ENCODE measurements at places on chromosomes 12 and 14. TPM values are rescaled to one million over a fixed set of nuclear protein-coding genes. Genes with fewer than 3 reads are reported as not detected.

- DNase-seq: no peak
Observed at GRCh38 chr12:95083471-95083870, 10.1 kb upstream of the NR2C1 start.

- no peak for DNase-seq
Observed at GRCh38 chr14:81125536-81125935, 95.2 kb downstream of the GTF2A1 start.

DNA sequence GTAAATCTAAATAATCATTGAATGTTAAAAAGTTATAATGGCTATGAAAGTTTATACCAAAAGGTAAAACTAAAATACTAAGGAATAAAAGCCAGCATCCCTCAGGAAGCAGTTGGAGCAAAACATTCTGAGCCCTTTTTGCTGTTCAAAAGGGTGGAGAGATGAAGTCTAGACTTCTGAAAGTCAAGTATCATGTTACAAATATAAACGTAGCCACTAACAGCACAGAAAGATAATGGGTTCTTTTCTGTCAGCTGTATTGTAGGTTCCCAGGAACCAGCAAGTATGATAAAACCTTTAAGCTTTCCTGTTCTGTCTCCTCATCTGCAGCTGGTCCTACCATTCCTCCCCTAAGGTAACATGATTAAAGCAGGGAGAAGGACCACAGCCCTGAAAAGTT, 16.4 kb upstream of the PLD4 start:
- peak; percentile 18 for DNase-seq

Gene PPP4R4
- total RNA-seq: under 0.01 TPM

GRCh38 chr12:76142305-76142704, 57.8 kb upstream of the NAP1L1 start:
- no peak for DNase-seq

DNA sequence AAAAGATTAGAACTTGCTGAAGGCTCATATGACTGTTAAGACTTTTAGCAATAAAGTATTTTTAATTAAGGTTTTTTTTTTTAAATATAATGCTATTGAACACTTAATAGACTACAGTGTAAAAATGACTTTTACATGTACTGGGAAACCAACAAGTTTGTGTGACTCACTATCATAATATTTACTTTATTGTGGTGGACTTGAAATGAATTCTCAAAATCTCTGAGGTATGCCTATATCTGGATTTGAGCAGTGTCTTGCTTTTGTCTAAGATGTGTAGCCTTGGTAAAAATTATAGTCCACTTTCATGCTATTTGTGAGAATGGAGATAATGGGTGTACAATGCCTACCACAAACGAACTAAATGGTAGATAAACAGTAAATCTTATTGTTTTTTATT, 33.9 kb upstream of the NAV3 start:
- DNase-seq: peak; percentile 52

DNA sequence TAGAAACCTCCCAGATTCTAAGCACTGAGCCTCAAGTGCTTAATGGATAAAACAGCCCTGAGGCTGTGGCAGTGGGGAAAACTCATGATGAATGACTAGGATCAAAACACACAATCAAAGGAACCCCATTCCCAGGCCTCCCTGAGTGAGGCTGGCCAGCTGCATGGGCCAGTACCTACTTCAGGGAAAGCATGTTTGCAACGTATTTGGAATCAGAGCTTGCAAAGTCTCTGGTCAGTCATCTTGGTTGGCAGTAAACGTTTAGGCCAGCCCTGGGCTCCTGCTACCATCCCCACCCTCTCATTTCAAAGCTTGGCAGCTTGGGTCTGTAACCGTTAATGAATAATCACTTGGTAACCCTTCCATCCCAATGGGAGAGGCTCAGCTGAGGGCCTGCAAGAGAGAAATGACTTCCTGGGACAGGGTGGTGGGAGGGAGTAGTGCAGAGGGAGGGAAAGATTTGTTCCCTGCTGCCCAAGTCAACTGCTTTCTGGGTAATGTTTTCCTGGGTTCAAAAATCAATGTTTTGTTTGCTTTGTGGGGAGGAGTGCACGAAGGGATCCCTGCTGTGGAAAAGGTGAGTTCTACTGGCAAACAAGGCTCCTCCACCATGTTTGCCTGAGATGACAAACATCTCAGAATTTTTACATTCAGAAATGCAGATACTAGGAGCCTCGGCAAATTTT, 2.0 kb upstream of the RNASE8 start:
- no peak for DNase-seq

- DNase-seq: no peak
Observed at GRCh38 chr12:67704071-67704470, 55.5 kb downstream of the DYRK2 start.

All from fibroblast of villous mesenchyme (primary cell).